ENCODE measurements at places on chromosomes 2 and 18.

DNA sequence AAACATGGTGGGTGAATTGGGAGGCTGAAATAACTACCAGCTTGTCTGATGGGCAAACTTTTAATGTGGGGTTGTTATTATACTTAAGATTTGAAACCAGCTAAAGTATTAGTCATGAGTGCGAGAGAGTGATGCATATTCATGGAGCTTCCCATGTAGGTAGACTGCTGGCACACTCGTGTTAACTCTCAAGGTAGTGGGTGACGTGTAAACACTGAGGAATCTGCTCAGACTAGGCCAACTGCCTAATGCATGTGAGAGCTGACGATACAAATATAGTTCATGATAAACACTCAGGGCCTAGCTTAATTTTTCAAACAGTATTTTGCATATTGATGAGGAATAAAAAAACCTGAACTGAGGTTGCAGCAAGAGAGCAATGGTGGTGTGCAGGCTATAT lies 1165.7 kb upstream of the PIK3C3 start:
- no peak for DNase-seq

- DNase-seq = no peak
These were observed 462 bp downstream of the CHCHD5 start for GRCh38 chr2:112584891-112585250.

- no peak for DNase-seq
These were observed 539.0 kb downstream of the ARHGAP15 start for GRCh38 chr2:143668234-143668633.

DNA sequence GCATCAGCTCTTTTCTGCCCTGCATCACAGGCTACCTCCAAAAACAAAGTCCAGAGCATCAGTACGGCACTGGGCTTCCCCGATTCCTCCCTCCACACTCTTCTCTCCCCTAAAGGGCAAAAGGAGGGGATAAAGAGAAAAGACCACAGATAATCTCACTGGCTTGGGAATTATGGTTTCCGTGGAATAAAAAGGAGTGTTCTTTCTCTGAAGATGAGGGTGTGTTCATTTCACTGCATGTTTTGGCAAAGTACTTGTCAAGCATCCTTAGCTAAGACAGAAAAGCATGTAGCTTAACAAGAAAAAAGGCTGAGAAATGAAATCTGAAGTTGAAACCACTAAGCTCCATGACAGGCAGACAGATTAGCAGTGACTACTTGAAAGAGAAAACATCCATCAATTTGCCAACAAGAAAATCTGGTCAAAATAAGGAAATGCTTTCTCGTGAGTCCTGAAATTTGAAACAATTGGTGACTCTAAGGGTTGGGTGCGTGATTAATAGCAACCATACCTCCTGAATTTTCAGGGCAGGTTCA lies 20.6 kb upstream of the DSG3 start:
- no peak for DNase-seq

DNA sequence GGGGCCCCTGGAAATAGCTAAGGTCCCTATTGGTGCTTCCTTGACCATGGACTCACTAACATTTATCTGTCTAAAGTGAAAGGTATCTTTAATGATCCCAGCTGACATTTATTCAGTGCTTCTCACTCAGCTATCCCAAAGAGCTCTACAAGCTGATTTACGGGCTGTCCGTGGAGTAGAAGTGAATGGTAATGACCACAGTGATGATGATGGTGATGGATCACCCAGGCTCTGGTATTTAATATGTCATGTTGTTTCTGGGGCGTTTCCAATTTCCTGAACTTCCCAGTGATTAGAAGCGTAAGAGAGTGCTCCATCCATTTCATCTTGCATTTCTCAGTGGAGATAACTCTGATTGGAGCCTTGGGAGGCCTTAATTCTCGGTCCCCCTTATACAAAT lies 304.3 kb downstream of the HRH4 start:
- DNase-seq = no peak

DNA sequence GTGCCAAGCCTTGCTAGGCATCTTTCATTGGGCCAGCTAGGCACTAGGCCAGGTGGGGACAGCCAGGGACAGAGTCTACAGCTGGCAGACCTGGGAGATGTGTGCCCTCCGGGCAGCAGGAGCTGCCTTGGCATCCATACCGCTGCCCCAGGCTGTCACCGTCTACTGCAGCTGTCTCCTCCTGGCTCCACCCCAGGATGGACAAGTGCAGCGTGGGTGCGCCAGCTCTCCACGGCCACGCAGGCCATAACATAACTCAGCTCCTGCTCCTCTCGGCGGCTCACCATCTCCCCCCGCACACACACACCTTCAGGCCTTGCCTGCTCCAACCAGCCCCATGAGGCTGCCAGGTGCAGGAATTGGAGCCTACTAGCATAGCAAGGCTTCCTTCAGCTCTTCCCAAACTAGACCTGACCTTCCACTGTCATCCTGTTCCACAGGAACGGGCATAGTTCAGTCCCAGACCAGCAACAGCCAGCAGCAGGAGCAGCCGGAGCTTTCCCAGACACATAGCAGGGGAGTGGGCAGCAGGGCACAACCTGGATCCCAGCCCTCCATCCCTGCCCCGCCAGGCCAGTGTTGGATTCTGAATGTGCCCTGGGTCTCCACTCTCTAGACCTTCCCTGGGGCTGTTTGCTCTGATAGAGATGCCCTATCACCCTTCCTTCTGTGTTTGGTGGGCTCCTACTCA lies 2.5 kb upstream of the ADRA2B start:
- no peak for DNase-seq

DNA sequence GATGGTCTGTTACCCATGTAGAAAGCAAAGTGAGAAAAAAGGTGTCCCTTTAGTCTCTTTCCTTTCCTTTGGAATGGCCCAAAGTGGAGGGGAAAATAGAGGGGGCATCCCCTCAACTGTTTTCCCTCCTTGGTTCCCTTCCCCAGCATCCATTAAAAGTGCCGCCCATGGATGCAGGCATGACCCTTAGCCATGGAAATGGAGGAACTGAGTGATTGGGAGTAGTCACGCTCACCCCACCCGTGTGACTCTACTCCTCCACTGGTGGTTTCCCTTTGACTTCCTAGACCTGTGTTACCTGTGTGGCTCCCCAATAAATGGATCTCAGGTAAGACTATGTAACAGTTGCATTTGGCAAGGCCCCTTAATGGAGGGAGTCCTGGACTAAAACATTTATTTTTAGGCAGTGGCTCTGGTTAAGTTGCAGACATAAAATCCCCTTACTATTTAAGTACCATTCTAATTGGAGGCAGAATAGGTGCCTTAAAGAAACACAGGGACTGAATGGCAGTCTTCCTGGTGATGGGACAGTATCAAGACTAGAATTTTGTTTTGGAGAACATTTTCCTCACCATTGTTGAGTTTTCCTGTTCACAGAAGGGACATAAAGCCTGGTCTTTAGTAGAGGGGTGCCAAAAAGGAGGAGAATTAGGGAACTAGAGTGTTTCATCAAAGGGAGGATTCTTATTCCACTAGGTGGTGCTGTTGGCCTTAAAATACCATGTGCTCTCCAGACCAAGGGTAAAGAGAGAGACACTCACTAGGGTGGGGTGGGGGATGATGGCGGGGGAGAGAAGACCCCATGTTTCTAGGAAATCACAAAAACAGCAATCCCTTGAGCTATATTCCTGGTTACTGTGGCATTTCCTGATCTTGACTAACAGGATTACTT lies 25.7 kb upstream of the PLA2R1 start:
- DNase-seq = no peak

- DNase-seq = no peak
These were observed 84.7 kb upstream of the TMEM200C start for GRCh38 chr18:5979971-5980457.

GRCh38 chr2:32284321-32284720 lies 6.6 kb downstream of the YIPF4 start:
- DNase-seq = no peak

GRCh38 chr2:190121971-190122370 lies 59.4 kb upstream of the MSTN start:
- DNase-seq = no peak

- no peak for DNase-seq
These were observed 541.4 kb downstream of the PARD3B start for GRCh38 chr2:205086662-205087061.

DNA sequence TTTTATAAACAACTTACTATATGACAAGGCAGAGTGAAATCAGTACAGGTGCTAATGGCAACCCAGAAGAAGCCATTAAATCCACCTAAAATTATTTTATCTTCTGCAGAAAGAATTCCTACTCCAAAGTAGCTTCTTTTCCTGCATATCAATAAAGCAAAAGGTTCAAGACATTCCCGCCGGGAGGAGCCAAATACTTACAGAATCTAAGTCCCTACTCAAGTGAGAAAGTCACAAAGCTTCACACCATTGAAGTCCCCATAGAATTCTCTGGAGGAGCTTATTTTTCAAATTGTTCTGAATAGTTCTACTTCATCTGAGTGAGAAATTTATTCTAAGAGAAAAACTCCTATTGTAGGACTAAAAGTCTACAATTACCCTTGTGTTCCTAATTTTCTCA lies 233.7 kb upstream of the HNRNPA3 start:
- no peak for DNase-seq

DNA sequence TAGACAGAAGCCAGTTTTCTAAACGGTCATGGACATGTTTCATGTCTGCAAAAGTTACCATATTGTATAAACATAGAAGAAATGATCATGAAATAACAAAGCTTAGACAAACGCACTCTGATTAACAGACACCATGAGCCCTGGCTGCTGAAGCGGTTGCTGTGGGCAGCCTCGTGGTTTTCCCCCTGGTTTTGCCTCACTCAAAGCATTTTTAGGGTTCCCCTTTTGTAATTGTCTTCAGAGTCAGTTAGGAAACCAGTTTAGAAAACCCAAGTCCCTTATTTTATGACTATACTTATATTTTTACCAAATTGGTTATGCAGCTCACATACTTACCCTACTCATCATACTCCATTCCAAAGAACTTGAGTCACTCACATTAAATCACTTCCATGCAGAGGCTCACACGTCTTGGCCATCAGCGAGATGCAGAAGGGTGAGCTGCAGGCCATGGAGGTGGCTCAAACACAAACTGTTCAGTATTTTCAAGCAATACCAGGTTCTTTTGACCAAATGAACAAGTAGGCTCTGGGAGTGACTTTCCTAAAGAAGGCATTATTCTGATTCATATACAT lies 105.6 kb upstream of the SALL3 start:
- DNase-seq = no peak

DNA sequence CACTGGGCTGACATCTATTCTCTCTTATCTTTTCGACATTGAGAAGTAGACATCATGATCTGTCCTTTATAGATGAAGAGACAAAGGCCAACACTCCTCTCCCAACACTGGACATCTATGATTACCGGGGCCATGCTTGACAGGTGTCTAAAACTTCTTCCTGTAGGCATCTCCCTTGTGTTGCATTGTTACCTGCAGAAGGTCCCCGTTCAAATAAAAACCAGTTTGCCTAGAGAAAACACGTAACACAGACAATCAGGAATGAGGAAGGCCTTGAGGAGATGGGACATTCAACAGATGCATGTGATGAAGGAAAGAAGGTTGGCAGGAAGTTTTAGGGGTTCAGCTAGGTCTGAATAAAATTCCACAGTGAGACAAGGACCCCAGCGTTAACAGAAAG lies 70.8 kb upstream of the ST8SIA3 start:
- no peak for DNase-seq

DNA sequence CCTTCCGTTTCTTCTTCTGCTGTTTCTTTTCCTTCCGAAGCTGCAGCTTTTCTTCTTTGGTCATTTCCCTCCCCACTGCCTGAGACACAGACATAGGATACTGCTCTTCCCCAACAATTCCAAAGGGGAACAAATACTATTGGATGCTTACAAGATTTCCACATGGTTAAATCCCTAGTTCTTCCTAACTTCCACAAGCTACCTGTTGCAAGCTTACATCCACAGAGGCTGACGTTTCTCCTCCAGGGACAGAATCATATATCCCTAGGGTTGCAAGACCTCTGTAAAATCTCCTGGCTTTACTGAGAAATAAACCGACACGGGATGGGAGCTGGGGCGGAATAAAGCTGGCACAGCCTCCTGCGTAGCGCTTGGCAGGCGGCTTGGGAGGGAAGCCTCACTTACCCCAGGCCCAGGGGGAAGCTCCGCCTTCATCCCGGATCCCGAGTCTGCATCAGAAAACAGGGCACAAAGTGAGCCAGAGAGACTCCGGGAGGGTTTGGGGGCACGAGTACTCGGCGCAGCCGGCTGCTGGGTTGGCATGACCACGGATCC lies 590 bp downstream of the EIF2B4 start:
- no peak for DNase-seq

DNA sequence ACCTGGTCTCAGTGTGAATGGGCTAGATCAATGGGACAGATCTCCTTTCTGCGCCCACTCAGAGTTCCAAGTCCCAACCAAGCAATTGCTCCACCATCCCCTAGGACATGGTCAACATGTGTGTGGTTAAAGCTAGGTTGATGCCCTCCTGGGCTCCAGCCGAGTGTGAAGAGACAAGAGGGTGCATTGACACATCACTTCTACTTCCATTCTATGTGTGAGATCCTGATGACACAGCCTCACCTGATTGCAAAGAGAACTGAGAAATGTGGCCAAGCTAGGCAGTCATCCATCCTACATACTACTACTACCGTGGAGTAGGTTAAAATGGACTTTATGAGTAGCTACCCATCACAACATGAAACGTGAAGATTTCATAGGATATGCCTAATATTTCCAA lies 106.8 kb downstream of the NCKAP5 start:
- DNase-seq = no peak

DNA sequence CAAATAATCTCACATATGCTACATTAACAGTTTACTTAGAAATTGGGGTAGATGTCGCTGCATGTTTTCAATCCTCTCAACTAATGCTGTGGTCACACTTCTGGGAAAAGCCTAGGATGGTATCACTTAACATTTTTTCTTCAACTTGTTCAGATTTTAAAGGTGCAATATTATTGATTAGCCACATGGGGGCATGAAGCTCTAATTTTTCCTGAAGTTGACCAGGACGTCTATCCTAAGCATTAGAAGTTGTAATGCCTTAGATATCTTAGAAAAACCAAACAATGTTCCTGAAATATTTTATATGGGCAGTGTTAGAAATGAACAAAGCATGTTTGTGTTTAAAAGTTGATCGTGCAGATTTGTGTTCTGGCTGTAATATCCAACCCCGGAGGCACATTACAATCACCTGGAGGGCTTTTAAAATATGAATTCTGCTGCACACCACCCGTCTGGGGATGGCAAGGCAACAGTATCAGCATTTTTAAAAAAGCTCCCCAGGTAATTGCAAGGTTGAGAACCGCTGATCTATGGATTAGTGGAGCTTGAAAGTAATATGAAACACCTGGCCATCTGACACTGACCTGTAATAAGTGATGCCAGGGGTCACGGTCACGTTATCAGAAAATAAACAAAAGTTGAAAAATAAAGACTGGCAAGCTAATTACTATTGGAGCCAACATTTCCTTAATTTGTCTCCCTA lies 100.5 kb upstream of the LMAN1 start:
- peak; percentile 42 for DNase-seq
